HEK293T (cell line): ENCODE measurements at places on chromosomes 7 and 10.

DNA sequence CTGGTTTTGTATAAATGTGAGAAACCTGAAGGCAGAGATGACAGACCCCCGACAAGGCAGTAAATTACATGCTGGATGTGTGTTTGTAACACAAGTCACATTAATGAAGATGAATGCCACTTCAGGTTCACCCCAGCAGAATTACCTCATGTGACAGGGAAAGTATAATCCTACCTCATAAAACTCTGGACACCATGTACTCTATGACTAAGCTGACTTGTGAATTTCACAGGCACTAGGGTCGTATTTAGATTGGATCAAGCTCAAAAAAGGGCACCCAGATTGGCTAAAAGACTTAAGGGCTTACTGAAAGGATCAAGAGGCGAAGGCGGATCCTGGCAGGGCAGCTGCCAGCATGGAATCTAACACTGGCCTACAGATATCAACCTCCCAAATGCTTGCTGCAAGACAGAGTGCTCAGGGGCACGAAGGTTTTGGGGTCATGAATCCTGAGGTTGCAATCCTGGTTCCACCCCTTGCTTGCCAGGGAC, 161.4 kb downstream of the PIP4K2A start:
- peak; percentile 65 for DNase-seq

DNA sequence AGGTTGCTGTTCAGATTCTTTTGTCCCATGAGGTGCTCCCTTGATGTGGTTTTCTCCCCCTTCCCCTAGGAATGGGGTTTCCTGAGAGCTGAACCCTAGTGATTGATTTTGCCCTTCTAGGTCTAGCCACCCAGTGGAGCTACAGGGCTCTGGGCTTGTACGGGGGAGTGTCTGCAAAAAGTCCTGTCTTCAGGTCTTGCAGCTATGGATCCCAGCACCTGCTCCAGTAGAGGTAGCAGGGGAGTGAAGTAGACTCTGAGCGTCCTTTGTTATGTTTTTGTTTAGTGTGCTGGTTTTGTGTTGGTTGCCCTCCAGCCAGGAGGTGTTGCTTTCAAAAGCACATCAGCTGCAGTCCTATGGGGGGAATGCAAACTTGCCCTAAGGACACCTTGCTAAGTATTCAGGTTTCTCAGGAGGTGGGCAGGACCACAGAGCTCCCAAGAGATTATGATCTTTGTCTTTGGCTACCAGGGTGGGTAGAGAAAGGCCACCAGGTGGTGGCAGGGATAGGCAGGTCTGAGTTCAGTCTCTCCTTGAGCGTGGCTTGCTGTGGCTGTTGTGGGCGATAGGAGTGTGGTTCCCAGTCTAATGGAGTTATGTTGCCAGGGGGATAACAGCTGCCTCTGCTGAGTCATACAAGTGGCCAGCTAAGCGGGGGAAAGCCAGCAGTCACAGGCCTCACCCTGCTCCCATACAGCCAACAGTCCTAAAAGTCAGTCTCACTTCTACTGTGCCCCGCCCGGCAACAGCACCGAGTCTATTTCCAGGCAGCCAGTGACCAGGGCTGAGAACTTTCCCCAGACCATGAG, 92.4 kb upstream of the JCAD start:
- DNase-seq, result no peak

DNA sequence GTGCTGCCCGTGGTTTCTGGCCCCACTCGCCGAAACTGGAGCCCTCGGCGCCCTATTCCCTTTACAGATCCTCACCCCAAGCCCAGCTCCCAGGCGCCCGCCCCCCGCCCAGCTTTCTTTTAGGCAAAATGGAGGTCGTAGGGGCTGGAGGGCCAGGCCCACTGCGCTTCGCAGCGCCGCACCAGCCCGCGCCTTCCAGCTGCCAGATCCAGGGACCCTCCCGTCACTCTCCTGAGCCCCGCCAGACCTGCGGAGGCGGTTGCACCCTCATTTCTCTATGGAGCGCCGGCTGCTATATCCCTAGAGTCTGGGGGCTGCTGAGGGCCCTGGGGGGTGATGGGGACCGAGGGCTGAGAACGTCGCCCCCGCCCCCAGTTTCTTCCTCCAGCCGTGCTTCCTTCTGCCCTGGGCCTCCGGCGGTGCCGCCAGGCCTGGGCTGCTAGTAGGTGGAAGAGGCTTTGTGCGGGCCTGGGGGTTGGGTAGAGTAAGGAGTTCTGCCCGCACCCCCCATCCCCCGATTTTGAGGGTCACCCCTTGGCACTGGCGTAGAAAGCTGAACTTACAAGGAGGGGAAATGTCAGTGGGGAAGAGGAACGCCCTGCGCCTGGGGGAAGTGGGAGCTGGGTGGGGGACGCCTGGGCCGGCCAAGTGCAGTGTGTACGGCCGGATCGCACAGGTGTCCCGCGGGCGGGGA, 1.0 kb downstream of the GNB2 start:
- no peak for DNase-seq

- DNase-seq, result no peak
These were observed 175.5 kb upstream of the ZMIZ1 start for GRCh38 chr10:78893217-78893616.

DNA sequence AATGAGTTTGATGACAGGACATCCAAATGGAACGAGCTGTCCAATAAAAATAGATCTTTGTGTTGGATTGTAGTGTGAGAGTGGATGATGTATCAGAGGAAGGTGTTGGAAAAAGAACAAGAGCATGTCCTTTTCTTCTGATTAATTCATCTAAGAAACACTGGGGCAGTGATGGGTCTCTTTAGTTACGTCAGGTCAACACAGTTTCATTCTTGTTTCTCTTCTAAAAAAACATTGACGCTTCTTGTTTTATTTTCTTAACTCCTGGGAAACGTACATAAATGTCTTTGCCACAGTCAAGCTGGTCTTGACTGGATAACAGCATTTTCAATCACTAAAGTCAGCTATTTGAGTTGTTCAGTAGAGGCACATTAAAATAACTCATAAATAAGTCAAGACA, 67.0 kb downstream of the PPP1R9A start:
- no peak for DNase-seq

DNA sequence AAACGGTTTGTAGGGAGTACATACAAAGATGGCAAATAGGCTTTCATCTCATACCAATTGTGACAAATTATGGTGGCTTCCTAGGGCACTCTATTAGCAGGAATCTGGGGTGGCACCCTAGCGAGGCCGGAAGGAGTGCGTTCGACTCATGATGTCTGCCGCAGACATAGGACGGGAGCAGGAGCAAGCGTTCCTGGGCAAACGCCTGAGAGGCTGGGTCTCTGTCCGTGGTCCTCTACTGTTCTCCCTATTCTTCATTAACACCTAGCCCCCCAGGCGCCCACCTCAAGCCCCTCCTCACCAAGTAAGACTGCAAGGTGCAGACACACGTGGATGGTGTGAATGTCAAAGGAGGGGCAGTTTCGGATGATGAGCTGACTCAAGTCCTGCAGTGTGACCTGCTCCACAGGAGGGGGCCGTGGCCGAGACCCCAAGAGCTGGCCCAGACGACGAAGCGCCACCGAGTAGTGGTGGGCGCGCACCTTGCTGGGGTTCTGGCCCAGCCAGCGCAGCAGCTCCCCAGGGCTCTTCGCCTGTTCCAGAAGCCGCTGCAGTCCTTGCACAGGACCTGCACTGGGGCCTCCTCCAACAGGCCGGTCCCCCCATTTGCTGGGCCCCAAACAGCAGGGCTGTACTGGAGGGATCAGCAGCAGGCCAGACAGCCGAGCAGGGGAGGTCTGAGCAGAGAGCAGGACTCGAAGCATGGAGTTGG, 1.3 kb downstream of the FASTK start:
- no peak for DNase-seq

DNA sequence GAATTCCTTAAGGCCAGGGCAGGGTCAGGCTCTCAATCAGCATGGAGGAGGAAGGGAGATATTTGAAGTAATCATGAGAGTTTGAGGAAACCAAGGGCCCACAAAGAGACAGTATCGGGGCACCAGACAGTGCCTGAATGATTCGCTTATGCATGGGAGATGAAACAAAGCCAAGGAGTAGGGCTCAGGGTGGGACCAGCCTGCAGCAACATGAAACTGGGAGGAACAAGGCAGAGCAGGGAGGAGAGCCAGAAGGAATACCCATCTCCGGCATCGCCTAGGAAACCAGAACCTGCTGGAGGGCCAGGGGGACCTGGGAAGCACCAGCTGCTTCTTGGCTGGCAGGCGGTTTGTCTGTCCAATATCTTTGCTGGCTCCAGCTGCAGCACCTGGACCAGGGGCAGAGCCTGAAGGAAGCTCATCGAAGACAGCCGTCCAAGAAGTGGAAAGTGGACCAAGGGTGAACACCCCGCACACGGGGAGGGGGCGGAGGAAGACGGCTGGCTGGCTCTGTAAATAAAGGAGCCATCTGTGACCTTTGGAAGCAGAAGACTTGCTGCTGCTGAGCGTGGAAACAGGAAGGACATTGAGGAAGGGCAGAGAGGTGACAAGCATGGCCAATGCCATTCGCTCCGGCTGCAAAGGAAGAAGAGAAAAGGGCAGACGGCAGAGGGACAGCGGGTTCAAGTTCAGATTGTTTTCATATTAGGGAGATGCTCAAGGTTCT, 34.4 kb upstream of the ECHDC3 start:
- no peak for DNase-seq

DNA sequence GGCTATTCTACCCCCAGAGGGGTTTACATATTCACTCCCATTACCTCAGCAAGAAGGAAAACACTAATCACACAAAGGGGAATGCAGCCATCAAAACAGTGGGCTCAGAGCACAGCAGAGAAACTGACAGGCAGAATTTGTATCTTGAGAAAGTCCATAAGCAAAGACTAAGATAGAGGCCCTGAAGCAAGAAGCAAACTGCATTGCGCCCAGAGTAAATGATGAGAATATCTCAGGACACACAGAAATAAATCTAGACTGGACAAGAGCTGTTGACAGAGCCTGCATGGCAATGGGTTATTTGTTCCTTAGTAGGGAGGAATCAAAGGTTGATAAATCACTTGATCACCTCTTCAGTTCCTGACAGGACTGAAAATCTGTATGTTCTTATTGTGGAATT, 440.7 kb upstream of the CELF2 start:
- no peak for DNase-seq

DNA sequence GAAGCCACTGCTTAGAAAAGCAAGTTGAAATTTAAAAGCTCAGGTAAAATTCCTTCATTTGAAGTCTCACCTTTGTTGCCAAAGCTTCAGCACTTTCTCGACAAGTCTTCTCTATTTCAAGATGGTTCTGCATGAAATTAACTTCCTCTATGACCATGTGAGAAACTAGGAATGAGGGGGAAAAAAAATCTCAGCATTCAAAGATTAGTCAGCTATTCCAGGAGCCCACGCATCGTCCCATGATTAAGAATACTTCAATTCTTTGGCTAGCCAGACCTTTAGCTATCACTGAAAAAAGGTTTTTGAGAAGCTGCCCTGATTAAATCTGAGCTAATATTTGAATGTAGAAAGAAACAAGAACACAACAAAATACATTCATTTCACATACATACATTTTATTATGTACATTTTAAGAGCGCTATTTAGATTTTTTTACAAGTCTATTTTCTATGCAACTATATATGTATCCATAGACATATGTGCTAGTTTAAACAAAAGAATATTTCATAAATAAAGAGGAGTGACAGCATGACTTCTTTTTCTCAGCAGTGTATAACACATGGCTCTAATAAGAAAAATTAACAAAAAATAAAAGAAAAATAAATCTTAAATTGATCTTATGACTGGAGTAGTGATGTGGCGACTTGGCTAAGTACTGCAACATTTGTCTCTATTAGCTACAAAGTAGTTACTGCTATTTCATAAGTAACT, 44.8 kb downstream of the SHTN1 start:
- no peak for DNase-seq

GRCh38 chr10:116889066-116889465, 39.8 kb downstream of the ENO4 start:
- no peak for DNase-seq

DNA sequence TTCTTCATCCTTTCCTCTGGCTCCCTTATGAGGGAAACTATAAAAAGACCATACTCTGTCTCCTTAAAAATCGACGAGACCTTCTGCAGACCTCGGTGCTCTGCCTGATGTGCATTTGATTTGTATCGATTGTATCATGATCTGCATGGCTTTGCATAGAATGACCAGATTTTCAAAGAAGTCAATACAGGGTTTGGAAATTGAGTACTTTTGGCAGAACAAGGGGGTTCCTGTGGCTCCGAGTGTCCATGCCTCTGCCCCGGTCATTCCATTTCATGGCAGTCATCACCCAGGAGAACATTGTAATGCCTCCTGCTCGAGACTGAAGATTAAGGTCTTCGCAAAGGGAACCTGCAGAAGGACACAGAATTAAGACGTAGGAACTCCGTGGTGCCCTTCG, 685 bp downstream of the CASP2 start:
- DNase-seq, result no peak

DNA sequence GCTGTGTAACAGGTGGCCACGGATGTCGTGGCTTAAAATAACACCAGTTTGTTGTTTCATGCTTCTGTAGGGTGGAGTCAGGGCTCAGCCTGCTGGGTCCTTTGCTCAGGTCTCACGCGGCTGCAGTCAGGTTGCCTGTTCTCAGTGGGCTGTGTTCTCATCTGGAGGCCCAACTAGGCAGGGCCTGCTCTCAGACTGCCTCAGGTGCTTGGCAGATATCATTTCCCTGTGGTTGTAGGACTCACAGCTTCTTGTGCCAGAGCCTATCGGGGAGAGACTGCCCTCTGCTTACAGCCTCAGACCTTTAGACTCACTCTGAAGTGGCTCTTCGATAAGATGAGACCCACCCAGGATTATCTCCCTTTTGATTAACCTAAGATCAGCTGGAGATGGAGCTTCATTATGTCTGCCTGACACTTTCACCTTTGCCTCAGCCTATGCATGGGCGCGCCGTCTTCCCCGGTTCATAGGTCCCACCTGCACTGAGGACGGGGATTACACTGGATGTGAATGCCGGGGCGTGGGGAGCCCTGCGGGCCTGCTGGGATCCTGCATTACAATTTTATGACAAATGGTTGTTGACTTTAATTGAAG, 55.3 kb downstream of the INPP5A start:
- no peak for DNase-seq

GRCh38 chr10:7162331-7162730, 248.5 kb downstream of the SFMBT2 start:
- no peak for DNase-seq

DNA sequence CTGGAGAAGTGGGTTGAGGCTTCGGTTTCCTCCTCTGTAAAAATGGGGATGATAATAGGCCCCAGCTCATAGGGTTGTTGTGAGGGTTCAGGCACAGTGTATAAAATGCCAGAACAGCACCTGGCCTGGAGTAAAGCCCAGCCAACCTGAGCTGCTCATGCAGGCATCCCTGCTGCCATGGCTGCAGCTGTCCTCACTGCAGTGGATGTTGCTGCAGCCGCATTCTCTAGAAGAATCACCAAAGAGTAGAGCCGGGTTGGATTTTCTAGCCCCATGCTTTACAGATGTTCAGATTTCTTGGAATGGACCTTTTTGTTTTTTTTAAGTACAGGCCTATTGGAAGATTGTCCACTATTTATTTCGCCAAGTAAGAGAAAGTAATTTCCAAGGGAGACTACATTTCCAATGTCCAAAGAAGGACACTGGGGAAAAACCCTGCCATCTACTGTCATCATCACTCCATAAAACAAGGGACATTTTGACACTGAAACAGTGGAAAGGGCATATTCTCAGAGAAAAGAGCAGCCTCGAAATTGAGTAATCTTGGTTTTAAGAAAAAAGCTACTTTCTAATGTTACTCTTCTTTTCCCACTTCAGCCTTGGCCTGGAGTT, 147.5 kb upstream of the TCF7L2 start:
- DNase-seq, result no peak
